ENCODE measurements at places on chromosomes 1 and 21.

- no peak for DNase-seq
Observed at GRCh38 chr1:110565565-110565964, 40.6 kb downstream of the KCNA2 start.

DNA sequence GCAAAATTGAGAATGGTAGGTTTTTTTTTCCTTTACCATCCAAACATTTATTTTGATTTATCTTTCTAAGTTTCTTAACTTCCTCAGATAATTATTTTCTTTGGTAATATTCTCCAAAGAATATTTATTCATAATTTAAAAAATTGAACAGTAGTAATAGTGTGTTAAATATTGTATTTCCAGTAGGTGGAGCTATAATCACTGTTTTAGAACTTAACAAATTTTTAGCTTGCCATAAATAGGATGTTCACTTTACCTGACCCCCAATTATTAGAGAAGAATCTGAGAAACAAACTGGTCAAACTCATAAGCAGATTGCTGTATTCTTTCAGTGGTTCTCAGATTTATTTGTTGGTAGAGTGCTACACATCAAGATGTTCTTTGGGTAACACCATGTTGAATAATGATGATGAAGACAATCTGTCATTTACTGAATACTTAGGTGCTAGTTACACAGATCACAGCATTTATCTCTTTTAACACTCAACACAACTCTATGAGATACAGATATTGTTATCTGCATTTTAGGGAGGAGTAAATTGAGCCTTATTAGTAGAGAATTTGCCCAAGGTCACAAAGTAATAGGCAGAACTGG, 82.4 kb upstream of the GPR88 start:
- no peak for DNase-seq

DNA sequence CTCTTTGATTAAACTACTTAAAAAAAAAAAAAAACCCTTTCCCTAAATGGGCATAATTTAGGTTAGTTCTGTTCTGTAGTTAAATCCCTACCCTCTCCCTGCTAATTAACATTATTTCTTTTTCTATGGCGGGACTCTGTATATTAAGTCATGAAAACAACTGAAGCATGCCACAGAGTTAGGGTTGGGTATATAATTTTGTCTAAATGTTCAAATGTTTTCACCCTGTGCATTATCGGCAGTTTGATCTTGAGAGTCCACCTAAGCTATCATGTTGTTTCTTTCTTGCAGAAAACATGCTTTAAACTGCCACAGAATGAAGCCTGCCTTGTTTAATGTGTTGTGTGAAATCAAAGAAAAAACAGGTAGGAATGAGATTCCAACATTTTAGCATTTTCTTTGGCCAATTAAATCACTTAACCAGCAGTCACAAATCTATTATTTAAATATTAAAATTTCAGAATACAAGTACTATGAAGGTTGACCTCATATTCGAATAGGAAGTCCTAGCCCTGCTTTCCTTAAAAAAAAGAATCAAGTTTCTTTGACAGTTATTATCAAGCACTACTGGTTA, 4.0 kb downstream of the PBX1 start:
- DNase-seq: no peak

GRCh38 chr1:18501833-18502232, 21.1 kb downstream of the KLHDC7A start:
- no peak for DNase-seq

- DNase-seq: no peak
Observed at GRCh38 chr1:235910357-235911299, 43.9 kb upstream of the LYST start.

DNA sequence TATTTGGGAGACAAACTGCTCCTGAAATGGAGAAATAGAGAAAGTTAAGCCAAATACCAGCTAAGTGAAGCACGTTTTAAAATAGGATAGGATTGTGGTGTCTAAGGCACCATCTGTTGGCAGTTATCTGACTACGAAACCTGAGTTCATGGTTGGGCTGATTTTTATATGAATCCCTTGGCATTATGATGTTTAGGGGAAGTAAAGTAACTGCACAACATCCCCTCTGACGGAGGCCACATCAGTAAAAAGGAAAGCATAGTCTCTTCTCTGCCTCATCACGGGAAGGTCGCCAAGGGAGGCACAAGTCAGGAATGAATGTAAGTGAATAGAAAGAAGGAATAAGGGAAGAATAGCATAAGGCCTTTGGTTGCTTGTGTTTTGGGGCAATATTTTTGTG, 128.0 kb downstream of the PRRX1 start:
- DNase-seq: no peak

- DNase-seq: no peak
Observed at GRCh38 chr1:87180682-87181081, 148.0 kb upstream of the LMO4 start.

- peak; percentile 9 for DNase-seq
Observed at GRCh38 chr1:247448107-247448791, 9.7 kb downstream of the OR2B11 start.

DNA sequence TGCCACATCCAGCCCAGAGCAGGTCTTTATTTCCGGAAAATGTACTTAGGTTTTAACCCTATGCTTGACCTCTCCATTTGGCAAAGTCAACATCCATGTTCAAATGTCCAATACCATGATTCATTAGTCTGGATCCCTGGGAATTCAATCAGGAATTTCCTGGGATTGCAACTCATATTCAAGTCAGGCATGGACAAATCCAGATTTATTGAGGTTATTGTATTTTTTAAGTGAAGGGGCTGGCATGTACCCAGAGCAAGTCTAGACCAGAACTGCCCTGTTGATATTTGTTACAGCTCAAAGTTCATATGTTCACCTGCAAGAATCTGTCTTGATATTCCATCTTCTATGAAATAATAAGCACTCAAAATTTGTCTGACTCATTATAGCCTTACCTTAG, 521.1 kb downstream of the ADGRL2 start:
- no peak for DNase-seq

DNA sequence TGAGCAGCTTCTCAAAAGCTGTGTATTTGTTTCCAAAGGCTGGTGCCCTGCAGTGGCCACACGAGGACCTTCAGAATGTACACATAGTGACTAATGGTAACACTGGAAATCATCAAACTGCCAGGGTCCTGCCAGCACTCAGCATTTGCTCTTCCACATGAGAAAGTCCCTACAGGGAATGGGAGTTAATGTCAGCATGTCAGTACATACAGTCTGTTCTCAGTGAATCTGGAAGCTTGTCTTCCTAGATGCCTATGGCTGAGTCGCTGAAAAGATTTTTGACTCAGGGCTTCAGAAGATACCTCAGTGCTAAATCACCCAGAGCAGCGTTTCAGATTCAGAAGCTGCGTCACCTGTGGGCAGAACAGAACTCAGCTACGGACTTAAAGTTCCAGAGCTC, 108.2 kb downstream of the CDC7 start:
- DNase-seq: no peak

- DNase-seq: peak; percentile 20
Observed at GRCh38 chr1:27934818-27935549, at the start of gene SMPDL3B. SMPDL3B (plus strand) TSS chr1:27935000; CDS start chr1:27935184, 184 bp downstream.

DNA sequence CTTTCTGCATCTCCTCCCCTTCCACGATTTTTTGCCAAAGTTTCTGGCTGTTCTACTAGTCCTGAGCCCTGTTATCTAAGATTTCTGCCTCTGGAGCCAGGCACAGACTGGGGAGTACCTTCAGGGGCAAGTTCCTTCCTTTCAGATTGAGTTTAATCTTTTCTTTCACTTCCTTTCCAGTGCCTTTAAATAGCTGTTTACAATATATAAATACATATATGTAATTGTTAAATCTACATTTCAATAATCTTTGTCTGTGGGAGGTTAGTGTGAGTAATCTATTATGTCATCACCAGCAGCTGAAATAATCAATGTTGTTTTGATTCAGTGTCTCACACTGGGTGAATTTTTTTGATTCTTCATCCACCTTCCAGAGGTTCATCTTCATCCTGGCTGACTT, 31.8 kb downstream of the DIPK1A start:
- DNase-seq: no peak

GRCh38 chr21:18603980-18604379, 200.4 kb upstream of the TMPRSS15 start:
- no peak for DNase-seq

- no peak for DNase-seq
Observed at GRCh38 chr1:15014516-15014915, 139.0 kb upstream of the TMEM51 start.

DNA sequence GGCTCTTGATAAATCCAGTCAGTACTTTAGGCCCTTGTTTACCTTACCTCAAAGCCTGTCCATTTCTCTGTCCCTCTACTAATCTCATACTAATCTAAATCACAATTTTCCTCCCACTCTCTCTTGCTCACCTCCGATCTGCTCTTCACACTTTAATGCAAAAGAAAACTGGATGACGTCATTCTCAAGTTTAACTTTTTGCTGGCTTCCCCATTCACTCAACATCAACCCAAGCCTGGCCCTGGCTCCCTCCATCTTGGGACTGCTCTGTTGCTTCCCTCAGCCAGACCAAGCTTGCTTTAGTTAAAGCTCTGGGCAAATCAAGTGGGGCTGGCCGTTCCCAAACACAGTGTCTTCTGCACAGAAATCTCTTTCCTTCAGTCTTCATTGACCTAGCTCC, 29.7 kb downstream of the COA6 start:
- DNase-seq: no peak

- no peak for DNase-seq
Observed at GRCh38 chr1:22508329-22508728, 55.0 kb upstream of the EPHA8 start.

GRCh38 chr21:44337449-44337848, 1.7 kb downstream of the CFAP410 start:
- DNase-seq: no peak

DNA sequence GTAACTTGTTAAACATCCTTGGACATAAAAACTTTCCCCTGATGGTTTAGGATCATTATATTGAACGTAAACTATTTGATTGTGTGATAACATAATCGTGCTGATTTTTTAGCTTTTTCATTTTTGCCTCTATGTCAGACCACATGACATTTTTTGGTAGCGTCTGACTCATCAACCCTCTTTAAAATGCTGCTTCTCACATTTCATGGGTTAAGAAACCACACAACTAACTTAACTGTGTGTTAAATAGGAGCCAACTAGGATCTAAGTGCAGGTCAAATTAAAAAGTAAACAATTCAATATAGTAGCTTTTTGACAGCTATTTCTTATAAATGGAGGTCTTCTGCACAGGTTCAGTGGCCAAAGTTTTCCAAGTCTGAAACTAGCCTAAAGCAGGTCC, 9.8 kb downstream of the BTG3 start:
- no peak for DNase-seq

DNA sequence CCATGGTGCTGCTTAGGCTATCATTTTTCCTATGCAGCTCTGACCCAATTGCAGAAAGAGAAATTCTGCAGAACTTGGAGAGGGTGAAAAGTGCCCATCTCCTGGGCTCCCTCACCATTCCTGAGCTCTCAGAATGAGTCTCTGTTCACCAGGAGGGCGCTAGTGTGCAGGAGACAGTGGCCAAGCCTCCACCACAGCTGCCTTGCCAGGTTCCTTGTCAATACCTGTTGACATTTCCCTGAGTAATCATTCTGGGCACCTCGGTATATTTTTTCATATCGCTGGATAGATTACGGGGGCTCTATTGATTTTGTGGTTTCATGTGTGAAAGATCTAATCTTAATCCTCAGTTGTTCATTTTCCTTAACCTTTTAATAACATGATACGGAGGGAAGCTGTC, 13.0 kb upstream of the C8B start:
- no peak for DNase-seq

DNA sequence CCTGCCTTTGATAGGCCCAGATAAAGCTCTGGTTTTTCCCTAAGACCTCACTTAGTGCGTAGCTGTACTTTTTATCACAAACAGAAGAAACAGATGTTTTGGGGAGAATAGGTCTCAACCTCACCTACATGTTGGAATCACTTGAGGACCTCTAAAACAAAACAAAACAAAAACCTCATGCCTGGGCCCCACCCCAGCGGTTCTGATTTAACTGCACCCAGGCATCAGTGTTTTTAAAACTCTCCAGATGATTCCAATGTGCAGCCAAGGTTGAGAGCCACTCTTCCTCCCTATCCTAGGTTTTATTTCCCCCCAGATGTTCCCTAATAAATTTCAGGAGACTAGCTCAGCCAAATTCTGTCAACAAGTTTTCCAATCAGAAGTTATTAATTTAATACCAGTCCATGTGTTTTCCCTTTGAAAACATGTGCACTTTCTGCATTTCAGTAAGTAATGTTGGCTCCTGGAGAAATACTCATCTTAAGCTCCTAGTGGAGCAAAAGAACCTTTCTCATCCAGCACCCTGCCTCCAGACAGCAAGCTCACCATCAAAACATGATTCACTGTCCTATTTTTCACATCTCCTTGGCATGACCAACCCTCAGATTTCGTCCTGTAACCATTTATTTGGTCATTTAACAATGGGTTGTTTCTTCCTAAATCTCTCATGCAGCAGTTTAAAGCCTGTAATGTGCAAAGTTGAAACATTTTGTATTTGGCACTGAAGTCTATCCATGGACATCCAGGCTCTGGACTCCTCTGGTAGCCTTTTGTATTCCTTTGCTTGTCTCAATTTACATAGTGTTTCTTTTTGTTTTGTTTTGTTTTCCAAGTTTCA, 27.5 kb downstream of the LRRC8C start:
- DNase-seq: no peak

DNA sequence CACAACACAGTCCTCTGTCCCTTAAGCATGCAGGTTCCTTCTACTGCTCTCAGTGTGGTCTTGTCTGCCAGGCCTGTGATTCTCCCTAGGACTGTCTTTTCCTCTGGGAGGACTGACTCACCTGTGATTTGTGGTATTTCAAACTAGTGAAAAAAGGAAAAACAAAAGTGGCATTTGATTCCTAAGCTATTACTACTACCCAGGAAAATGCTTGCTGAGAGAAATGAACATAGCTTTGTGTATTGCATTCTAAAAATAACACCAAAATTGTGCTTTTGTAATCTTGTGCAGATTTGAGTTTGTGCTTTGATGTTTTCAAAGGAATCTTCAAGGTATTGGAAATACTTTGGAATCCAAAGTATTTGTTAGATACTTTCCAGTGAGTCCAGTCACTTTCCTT, 57.0 kb downstream of the GPR161 start:
- DNase-seq: no peak

- DNase-seq: peak; percentile 32
Observed at GRCh38 chr1:89719502-89720306, 86.8 kb downstream of the LRRC8C start.

DNA sequence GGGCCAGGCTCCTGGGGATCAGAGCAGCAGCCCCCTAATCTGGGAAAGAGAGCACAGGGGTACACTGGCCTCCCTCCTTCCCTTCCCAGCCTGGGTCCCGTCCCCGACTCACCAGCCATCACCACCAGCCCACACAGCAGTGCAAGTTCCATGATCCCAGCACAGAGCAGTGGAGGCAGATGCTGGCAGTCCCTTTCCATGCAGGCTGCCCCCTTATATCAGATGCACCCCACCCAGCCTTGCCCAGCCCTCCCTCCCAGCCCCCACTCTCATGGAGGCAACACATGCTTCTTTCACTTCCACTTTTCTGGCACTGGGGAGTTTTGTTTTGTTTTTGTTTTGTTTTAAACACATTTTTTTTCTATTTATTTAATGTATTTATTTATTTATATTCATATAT, at the start of gene PLA2G2D:
PLA2G2D (minus strand) TSS at position 190 of the 400 bp plus-strand sequence; CDS start at position 152, 38 bp downstream.
- no peak for DNase-seq

- no peak for DNase-seq
Observed at GRCh38 chr1:112030157-112030556, 40.7 kb upstream of the KCND3 start.
